Smooth muscle cell of the brain vasculature (primary cell): ENCODE measurements at places on chromosomes 3 and 15.

DNA sequence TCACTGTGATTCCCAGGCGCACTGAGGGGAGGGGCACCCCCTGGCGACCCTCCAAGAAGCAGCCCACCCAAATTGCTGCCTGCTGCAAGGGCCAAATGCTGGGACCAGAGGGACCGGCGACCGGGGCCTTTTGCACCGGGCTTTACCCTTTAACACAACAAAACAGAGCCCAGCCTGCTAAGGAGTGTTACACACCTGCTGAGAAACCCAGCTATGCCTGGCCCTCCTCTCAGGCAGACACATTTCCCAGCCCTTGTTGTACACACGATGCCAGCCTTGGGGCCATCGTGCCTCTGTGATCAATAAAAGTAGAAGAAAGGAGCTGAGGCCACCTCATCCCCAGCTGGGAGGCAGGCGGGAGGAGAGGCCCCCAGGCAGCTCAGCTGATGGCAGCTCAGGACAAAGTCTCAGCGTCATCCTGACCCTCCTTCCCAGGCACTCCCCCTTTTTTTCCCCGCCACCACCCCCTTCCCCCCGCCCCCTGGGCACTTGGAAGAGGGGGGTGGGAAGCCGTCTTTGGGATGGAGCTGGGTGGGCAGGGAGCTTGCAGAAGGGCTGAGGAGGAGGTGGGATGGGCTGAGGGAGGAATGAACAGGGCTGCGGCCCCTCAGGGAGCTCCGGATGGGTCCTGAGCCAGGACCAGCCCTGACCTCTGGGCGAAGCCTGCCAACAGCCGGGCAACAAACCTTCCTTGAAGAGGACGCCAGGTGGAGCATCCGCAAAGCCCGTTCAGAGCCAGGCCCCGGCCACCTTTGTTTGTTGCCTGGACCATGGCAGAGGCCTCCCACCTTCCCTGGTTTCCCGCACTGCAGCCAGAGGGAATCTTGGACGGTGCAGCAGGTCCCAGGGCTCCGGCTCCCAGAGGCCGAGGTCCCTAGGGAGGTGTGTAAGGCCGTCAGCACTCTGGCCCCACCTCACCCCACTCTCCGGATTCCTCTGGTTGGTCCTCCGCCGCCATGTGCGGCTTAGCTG, 45.9 kb upstream of the SEC61A1 start:
- no peak for DNase-seq

GRCh38 chr3:52570076-52570475, 33.7 kb downstream of the UQCC5 start:
- no peak for DNase-seq

GRCh38 chr3:15287565-15288330, 44.6 kb downstream of the SH3BP5 start:
- DNase-seq = no peak

GRCh38 chr3:177353140-177353539, 155.9 kb upstream of the TBL1XR1 start:
- no peak for DNase-seq

DNA sequence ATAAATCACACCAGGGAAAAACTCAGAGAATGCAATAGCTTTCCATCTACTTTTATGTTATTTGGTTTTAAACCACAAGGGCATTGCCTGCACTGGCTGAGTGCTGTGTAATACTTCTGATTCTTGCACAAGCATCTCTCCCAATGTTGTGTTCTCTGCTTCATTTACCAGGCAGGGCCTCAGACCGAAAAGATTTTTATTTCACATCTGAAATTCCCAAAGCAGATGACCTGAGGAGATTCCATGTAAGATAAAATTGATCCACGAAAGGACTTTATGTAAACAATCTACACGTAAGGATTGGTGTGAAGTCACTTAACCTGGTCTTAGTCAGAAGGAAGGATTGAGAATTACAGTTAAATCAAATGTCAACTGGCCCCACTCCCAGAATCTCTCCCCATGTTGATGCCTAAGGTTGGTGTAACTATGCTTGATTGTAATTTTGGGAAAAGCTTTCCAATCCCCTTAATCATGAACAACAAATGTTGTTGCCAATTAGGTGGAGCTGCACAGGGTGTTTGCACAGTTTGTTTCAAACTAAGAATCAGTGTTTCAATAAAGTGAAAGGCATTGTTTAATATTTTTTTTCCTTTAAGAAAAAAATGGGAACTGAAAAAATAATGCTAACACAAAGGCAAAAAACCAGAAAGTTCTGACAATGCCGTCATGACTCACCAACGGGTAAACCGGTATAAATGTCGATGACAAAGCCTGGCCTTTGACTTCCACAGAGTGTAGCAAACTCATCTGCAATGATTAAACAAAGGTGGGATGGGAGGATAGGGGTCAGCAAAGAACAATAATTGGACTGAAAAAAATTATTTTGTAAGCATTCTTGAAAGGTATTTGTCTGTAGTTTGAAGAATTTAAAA, 128.6 kb downstream of the DUT start:
- no peak for DNase-seq

GRCh38 chr3:27657404-27657803, 64.7 kb downstream of the EOMES start:
- no peak for DNase-seq

- DNase-seq = no peak
Observed at GRCh38 chr3:143078883-143079282, 40.7 kb upstream of the CHST2 start.

DNA sequence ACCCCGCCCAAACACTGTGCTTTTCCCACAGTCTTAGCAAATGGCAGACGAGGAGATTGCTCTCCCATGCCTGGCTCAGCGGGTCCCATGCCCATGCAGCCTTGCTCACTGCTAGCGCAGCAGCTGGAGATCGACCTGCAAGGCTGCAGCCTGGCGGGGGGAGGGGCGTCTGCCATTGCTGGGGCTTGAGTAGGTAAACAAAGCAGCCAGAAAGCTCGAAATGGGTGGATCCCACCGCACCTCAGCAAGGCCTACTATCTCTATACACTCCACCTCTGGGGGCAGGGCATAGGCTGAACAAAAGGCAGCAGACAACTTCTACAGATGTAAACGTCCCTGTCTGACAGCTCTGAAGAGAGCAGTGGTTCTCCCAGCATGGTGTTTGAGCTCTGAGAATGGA, 27.2 kb upstream of the WDR5B start:
- DNase-seq = no peak

DNA sequence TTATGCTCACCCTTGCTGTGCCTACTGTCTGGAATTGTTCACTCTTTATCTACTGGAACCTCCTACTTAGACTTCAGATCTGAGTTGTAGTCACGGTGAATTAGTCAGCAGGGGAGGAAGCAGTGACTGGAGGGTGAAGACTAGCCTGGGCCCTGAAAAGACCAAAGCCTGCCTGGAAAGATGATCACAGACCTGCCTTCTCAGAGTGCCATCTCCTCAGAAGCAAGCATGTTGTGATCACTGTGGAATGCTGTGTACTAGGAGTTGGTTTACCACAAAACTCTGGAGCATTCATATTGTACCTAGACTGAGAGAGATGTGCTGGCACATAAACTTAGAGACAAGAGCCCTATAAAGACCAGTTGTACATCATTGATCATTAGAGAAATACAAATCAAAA, 100.7 kb upstream of the SCN10A start:
- DNase-seq = no peak

GRCh38 chr3:139607257-139608107, 67.9 kb upstream of the RBP1 start:
- no peak for DNase-seq

- no peak for DNase-seq
Observed at GRCh38 chr3:119652306-119653033, 7.9 kb downstream of the POPDC2 start.

- no peak for DNase-seq
Observed at GRCh38 chr3:11128682-11129632, 25.3 kb upstream of the HRH1 start.
